ENCODE measurements at places on chromosomes 4 and X.

DNA sequence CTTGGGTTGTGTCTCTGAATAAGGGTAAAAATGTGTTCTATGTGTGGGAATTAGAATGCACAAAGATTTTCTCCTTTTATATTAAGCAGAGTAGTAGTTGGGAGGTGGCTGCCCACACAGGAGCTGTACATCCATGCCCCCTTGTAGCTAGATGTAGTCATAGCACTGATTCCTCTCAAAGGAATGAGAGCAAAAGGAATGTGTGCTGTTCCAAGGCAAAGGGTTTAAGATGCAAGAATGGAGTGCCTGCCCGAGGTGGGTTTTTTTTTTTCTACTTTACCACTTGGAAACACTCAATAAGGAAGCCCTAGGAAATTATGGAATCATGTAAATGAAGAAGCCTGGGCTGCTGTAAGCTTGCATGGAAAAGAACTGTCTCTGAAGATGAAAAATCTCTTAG is 2183.2 kb upstream of the AGA start:
- H3K4me3 ChIP-seq: no peak overlapping the region
- no peak for DNase-seq
- H3K4me1 ChIP-seq: no peaks in the 10 kb centered on the region

DNA sequence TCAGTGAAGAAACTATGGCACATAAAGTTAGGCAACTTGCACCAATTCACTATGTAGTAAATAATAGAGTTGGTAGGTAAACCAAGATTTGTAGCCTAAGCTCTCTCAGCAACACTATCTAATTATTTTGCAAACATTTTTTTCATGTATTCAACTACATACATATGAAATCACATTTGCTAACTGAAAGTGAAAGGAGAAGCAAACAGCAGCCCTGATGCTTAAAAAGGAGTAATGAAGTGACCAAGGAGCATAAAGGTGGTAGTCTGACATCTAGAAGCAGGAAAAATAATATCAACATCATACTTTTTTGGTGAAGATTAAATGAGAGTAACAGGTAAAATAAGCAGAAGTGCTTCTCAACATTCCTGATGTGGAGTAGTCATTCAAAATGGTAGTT is 603.7 kb downstream of the GRXCR1 start:
- H3K27me3 ChIP-seq: no peaks in the 10 kb centered on the region
- no peak overlapping the region for H3K27ac ChIP-seq
- no peaks in the 10 kb centered on the region for H3K4me1 ChIP-seq
- H3K4me3 ChIP-seq: no peak overlapping the region

DNA sequence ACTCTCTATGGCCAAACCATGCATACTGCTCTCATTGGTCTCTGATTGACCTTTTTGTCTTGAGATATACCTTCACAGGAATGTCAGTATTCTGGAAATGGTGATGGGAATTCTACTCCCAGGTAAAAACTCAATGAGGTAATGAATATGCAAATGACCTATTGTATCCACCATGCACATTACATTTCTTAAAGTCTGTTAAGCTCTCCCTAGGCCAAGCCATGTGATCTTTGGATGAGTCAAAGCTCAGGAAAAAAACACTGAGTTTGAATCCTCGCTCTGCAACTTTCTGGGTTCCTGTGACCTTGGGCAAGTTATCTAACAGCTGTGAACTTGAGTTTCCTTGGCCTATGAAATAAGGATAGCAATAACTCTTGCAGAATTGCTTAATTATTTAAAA is 175.4 kb downstream of the PPP1R2C start:
- no peak overlapping the region for H3K27ac ChIP-seq
- H3K27me3 ChIP-seq: no peaks in the 10 kb centered on the region
- no peak overlapping the region for H3K4me3 ChIP-seq
- no peak for DNase-seq
- H3K36me3 ChIP-seq: no peaks in the 10 kb centered on the region

DNA sequence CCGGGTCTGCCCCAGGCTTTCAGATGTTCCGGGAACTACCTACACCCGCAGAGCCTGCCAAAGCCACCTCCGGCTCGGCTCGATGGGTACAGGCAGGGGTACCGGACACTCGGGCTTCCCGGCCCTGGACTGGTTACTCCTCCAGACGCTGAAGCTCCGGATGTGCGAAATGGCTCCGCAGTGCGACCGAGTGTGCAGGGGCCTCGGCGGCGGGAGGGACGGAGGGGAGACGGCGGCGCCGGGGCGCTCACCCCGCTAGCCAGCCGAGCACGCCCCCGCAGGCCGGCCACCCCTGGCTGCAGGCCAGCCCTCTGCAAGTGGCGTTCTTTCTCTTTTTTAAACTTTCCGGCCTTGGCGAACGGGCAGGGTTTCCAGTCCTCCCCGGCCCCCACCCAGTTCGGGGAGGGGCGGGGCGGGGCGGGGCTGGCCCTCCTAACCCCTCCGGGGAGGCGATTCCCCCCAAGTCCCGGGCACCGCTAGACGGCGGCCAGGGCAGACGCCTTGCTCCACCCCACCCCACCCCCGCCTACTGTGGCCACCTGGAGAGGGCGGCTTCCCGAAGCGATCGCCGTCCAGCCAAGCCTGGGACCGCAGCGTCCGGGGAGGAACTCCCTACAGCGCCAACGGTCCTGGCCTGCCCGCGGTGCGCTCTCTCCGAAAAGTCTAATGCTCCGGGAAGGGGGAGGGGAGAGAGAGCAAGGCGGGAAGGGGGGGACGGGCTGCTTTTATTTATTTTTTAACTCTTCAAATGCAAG is 7.5 kb downstream of the BCOR start:
- H3K4me1 ChIP-seq: peaks cover 37% of the 10 kb centered on the region
- no peaks in the 10 kb centered on the region for H3K27me3 ChIP-seq
- DNase-seq: no peak
- H3K36me3 ChIP-seq: peaks cover 5% of the 10 kb centered on the region
- no peak overlapping the region for H3K27ac ChIP-seq

- no peaks in the 10 kb centered on the region for H3K27me3 ChIP-seq
- H3K36me3 ChIP-seq: no peaks in the 10 kb centered on the region
- DNase-seq: no peak
- no peak overlapping the region for H3K4me3 ChIP-seq
Observed at GRCh38 chr4:97670703-97671269, 472.5 kb downstream of the STPG2 start.

Data from activated naive CD8-positive, alpha-beta T cell treated with anti-CD3 and anti-CD28 coated beads, Interleukin-2, amount 10 ng/mL, durations not matched to agents 7 days and 5 days (primary cell).